ENCODE measurements at places on chromosomes 2 and 18.
A peak's percentile ranks its signal among the peaks of the same experiment; 100 is the strongest.

- DNase-seq, result no peak
These were observed 111.1 kb downstream of the SGPP2 start for GRCh38 chr2:222535477-222535876.

DNA sequence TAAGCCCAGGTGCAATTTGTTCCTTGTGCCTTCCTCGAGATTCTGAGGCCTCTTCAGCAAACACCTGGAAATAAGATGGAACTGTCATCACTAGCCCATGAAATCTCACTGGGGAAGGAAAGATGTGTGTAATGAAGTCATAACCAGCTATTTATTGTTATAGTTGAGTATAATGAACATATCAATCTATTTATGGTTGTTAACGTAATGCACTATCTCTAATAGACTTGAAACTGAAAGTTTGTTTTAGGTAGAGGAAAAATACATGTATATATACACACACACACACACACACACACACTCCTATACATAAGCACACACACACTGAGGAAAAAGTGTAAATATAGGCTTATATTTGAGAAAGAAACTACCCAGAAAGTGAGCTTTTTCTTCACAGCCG is 62.8 kb downstream of the UGGT1 start:
- no peak for DNase-seq

- no peak for DNase-seq
These were observed 1.7 kb downstream of the PTRHD1 start for GRCh38 chr2:24791452-24791851.

- DNase-seq, result no peak
These were observed 355.2 kb upstream of the TRIB2 start for GRCh38 chr2:12361506-12361905.

- DNase-seq, result peak; percentile 63
These were observed 422.1 kb downstream of the PARD3B start for GRCh38 chr2:204967199-204967960.

DNA sequence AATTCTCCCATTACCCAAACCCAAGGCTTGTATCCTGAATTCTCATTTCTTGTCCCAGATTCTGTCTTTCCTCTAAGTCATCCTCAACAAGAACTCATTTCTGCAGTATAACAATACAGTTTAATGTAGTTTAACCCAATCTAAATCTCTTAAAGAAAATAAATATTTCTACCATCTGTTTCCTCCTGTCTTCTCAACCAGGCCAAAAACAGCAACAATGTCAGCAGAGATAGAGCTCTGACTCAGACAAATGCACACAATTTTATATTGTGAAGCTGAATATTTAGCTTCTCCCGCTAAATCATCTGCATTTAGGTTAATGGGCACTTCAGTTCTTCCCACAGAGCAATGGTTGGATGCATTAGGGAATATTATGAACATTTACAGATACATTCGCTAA is 35.7 kb upstream of the KYNU start:
- DNase-seq, result no peak

- no peak for DNase-seq
These were observed 647.8 kb upstream of the KLHL29 start for GRCh38 chr2:22737144-22737543.

DNA sequence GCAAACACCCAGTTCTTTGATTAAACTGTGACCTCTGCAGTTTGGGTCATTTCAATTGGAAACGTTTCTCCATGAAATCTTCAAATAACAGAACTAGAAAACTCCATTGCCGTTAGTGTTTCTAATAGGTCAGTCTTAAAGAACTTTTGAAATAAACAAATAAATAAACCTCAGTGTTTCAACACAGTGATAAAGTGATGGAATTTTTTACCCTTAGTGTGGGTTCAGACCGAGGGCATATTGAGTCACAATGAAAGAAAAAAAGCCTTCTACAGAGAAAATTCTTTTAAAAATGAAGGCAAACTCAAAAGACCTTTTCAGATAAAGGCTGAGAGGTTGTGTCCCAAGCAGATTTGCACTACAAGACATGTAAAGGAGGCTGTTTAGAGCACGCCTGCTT is 149.6 kb downstream of the NCKAP5 start:
- DNase-seq, result no peak

- DNase-seq, result no peak
These were observed 60.4 kb upstream of the TNP1 start for GRCh38 chr2:216920143-216920876.

DNA sequence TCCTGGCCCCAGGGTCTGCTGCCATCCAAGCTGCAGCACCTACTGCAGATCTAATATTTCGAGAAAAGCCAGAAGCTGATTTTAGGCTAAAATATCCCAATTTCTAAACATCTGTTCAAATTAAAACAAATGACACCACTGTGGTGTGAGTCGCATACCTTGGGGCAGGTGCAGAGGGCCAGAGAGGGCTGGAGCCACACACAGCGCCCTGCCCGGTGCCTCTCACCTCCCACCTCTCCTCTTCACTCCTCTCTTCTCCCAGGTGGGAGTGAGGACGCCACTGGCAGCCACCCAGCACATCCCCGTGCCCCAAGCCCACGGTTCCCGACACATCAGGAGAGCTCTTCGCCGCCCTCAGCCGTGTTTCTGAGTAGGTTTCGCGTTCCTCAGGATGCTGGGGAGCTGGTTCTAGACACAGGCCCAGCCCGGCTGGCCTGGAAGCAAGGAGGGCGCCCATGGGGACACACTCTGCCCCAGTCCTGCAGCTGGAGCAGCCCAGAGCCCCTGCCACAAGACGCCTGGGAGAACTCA is 21.4 kb downstream of the THAP4 start:
- DNase-seq, result no peak

GRCh38 chr2:132567682-132568081 is 102.3 kb downstream of the LYPD1 start:
- no peak for DNase-seq

DNA sequence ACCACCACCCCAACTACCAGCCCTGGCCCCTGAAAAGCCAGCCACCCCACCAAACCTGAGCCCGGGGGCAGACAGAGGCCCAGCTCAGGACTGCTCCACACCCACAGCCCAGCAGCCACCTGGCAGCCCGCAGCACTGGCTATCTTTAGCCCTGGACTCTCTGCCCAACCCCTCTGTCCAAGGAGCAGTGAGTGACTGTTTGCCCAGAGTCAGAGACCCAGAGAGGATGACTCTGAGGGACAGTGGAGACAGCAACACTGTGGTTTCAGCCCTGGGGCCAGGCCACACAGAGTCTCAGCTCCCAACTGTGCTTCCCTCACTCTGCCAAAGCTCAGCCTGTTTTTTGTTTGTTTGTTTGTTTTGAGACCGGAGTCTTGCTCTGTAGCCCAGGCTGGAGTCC is 32.6 kb downstream of the BIN1 start:
- no peak for DNase-seq

GRCh38 chr2:172925600-172925999 is 150.0 kb upstream of the MAP3K20 start:
- no peak for DNase-seq

GRCh38 chr2:55759271-55759921 is 65.8 kb upstream of the PNPT1 start:
- no peak for DNase-seq

GRCh38 chr2:209495855-209496585 is 72.2 kb downstream of the MAP2 start:
- DNase-seq, result no peak

DNA sequence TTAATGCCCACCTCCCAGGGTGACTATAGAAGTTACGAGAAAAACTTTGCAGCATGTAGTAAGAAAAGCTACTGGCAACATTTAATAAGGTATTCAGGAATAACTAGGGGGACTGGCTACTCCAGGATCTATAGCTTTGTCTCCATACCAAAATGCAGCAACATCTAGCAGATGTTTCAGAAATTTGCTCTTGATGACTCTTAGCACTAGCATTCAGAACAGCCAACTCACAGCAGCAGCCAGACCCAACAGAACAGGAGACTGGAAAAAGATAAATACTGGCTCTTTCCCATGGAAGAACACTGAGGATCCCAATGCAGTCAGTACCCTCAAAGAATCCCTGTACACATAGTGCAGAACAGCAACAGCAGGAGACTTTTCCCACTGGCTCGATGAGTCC is 105.0 kb downstream of the PRKRA start:
- DNase-seq, result no peak

- DNase-seq, result no peak
These were observed 5.7 kb downstream of the GFPT1 start for GRCh38 chr2:69381337-69381737.

DNA sequence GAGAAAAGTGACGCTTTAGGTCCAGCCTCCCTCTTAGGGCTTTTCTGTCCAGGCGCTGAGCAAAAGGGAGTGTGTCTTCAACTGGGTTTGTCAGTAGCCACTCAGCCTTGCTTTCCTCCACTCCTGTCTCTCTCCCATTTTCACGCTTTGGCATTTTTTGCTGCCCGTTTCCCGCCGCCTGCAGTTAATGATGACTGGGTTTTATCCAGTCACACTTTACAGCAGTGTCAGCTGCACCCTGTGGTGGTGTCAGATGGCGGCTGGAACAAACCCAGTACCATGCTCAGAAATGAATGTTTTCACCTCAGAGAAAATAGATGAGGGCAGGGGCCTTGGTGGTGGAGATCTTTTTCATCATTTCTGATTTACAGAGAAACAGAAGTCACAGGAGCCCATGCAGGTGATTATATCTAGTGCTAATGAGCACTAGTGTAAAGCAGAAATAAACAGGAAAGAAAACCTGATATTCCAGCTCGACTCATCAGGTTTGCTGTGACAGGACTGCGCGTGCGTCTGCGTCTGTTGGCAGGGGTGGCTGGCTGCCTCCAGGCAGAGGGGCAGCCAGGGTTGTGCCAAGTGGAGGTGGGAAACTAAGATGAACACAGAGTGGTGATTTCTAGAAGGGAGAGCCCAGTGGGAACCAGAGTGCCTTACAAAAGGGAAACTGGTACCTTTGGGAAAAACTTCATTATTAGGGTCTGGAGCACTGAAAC is 139.9 kb downstream of the TANC1 start:
- DNase-seq, result no peak

DNA sequence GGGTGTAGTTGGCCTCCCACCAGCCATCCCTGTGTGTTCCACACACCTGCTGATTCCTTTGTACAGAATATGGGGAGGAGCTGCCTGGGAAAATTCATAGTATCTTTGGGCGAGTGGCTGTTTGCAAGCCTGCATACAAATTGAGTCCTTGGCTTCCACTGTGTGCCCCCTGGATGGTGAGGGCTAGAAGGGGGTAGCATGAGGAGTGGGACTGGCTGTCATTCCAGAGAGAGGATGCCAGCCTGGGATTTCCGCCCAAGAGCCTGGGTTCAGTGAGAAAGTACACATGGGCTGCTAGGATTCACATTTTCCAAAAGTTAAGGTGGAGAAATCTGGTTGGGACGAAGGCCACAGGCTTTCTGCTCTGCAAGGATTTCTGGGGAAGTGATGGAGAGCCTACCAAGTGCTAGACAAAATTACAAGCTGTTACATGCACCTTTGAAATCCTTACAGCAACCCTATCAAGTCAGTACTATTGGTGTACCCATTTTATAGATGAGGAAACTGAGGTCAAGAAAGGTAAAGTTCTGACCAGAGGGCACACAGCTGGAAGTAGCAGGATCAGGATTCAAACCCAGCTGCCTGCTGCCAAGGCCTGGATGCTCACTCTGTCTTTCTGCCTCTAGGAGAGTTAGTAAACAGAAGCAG is 606 bp upstream of the TOGARAM2 start:
- DNase-seq, result no peak

- DNase-seq, result no peak
These were observed 671.5 kb upstream of the SLC8A1 start for GRCh38 chr2:41123341-41123740.

- no peak for DNase-seq
These were observed 4.4 kb upstream of the TWIST2 start for GRCh38 chr2:238843476-238843875.

DNA sequence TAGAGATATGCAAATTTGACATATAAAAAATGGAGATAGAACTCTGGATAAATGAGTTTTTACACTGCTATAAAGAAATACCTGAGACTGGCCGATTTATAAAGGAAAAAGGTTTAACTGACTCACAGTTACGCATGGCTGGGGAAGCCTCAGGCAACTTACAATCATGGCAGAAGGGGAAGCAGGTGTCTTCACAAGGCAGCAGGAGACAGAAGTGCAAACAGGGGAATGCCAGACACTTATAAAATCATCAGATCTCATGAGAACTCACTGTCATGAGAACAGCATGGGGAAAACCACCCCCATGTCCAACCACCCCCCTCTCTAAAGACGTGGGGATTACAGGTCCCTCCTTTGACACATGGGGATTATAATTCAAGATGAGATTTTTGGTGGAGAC is 1540.2 kb upstream of the SLC39A10 start:
- DNase-seq, result no peak

- DNase-seq, result no peak
These were observed 45.7 kb downstream of the RALB start for GRCh38 chr2:120298173-120298835.

DNA sequence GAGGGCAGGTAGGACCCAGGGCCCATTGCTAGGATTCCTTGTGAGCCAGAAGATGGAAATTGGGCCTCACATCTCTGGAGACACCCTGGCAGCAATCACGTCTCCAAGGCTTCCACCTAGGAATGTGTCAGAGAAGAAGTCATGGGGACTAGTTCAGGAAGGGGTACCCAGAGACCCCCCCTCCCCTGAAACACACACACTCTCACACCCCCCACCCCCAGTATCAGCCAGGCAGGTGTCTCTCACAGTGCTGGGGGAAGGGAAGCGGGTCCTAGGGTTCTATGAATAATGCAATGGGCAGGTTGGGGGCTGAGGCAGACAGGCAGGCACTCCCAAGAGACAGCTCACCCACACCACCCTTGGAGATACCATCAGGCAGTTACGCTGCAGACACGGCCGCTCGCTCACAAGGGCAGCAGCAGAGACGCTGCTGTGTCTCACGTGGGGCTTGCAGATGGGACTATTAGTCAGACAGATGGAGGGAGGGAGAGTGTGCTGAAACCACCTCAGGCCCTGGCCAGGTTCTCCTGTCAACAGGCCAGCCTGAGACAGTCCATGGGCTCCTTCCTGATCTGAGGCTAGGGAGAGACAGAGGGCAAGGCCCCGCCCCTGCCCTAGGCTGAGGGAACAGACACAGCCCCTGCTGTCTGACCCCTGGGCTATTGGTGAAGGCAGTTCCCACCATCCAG is 134.6 kb downstream of the CYP26B1 start:
- no peak for DNase-seq

GRCh38 chr2:113892004-113892710 is 2.3 kb downstream of the ACTR3 start:
- no peak for DNase-seq

- DNase-seq, result no peak
These were observed 439.8 kb downstream of the TGIF1 start for GRCh38 chr18:3889803-3890202.

- DNase-seq, result no peak
These were observed 41.1 kb upstream of the RALBP1 start for GRCh38 chr18:9434122-9434701.

DNA sequence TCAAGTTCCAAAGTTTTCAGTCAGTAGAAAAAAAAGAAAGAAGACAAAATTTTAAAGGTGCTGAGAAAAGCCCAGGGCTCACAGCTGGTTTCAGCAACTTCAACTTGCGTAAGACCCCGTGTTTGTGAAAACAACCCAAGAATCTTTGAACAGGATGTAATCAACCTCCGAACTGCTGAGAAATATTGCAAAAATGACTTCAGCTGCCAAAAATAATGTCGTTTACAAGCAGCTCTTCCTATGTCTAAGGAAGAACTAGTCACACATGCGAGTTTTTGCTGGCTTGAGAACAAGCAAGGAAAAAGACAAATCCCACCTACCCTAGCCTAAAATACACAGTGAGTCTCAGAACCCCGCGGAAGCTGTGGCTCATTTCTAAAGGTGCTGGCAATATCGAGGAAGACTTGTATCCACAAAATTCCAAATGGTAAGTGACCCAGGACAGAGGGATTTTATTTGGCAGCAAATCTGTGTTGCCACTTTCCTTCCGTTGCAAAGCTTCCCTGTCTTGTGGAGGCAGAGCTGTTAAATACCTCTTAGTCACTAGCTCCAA is 59.8 kb upstream of the SLC8A1 start:
- peak; percentile 11 for DNase-seq

GRCh38 chr2:10949835-10950234 is 38.1 kb downstream of the KCNF1 start:
- no peak for DNase-seq

All from CD4-positive, alpha-beta T cell treated with Interleukin-4 for 1 hour (primary cell).